ENCODE measurements at places on chromosomes 2 and 18.

GRCh38 chr2:119106301-119106897 is 52.2 kb downstream of the C1QL2 start:
- peak; percentile 58 for DNase-seq

DNA sequence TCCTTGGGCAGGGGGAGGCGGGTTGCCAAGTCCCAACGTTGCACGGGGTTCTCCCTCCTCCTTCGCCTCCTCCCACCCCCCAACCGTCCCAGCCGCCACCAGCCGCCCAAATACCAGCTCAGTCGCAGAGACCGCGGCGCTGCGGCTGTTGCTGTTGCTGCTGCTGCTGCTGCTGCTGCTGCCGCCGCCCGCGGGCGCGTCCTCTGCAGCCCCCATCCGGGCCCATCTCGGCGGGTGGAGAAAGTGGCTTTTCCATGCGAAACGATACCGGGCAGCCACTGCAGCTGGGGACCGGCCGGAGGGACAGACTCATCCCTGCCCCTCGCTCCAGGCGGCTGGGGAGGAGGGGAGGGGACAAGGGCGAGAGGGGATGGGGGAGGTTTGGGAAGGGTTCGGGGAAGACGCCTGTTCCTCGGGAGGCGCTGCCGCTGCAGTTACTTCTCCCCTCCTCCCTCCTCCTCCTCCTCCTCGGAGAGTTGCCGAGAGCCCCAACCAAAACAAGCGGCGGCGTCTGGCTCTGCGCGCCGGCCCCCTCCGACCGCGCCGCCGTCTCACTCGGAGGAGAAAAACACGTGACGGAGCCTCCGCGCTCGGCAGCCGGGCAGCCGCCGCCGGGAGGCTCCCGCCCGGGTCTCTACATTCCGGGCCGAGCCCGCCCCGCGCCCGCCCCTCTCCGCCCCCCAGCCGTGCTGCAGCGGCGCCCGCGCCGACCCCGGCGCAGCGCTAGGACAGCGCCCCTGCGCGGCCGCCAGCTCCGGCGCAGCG is at the start of gene IRS1:
Gene IRS1 (minus strand): TSS at position 610 of the 765 bp plus-strand sequence. CDS start 1,082 bp downstream, outside the sequence.
- peak; percentile 72 for DNase-seq

DNA sequence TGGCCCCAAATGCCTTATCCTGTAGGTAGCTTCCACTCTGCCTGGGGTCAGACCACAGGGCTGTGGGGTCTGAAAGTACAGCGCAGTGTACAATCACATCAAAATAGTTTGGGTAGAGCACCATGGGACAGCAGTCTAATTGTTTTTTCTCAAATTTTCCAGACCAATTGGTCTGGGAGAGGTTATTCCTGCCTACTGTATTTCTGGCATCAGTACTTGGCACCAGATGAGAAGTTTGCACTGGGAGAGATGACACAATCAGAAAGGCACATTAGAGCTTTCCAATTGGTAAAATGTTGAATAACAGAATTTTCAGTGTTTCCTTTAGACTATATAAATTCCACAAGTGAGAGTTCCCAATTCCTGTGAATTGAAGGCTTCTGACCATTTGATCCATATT is 30.9 kb upstream of the LRRTM1 start:
- no peak for DNase-seq

GRCh38 chr18:24306201-24306600 is 91.4 kb downstream of the OSBPL1A start:
- DNase-seq = no peak

Measured in stimulated activated CD8-positive, alpha-beta memory T cell treated with anti-CD3 and anti-CD28 coated beads, Interleukin-4, amount 100 ng/mL, for 48 hours (primary cell).